Activated T-helper 2 cell treated with anti-CD3 and anti-CD28 coated beads, Interferon-gamma antibody, Interleukin-2, Interleukin-4, amounts not matched to agents 10 μg/mL and 5 μg/mL and 100 μg/mL, durations not matched to agents 14 hours and 24 hours and 36 hours (primary cell): ENCODE measurements at places on chromosomes 1 and 21.
A peak's percentile ranks its signal among the peaks of the same experiment; 100 is the strongest.

- no peaks in the 10 kb centered on the region for H3K4me1 ChIP-seq
- H3K27me3 ChIP-seq, result peaks cover 13% of the 10 kb centered on the region
- DNase-seq, result no peak
- H3K36me3 ChIP-seq, result no peaks in the 10 kb centered on the region
Measured at GRCh38 chr1:113291777-113292602, 98.3 kb upstream of the MAGI3 start.

- no peak overlapping the region for H3K4me3 ChIP-seq
- DNase-seq, result no peak
- no peaks in the 10 kb centered on the region for H3K36me3 ChIP-seq
- no peaks in the 10 kb centered on the region for H3K4me1 ChIP-seq
Measured at GRCh38 chr1:18128298-18128697, 20.7 kb downstream of the IGSF21 start.

GRCh38 chr1:212721388-212722247 is 22.0 kb upstream of the BATF3 start:
- H3K4me1 ChIP-seq, result peaks cover 52% of the 10 kb centered on the region
- H3K36me3 ChIP-seq, result peaks cover 40% of the 10 kb centered on the region
- DNase-seq, result peak; percentile 43
- H3K27me3 ChIP-seq, result no peaks in the 10 kb centered on the region
- H3K4me3 ChIP-seq, result peak overlapping the region; percentile 43

- H3K36me3 ChIP-seq, result no peaks in the 10 kb centered on the region
- peaks cover 10% of the 10 kb centered on the region for H3K27me3 ChIP-seq
- H3K4me1 ChIP-seq, result peaks cover 4% of the 10 kb centered on the region
- no peak overlapping the region for H3K27ac ChIP-seq
Measured at GRCh38 chr1:100622037-100622436, 84.1 kb downstream of the GPR88 start.

GRCh38 chr1:13945856-13946255 is 245.9 kb downstream of the PRDM2 start:
- no peaks in the 10 kb centered on the region for H3K27me3 ChIP-seq
- no peak overlapping the region for H3K4me3 ChIP-seq
- H3K36me3 ChIP-seq, result no peaks in the 10 kb centered on the region
- no peaks in the 10 kb centered on the region for H3K4me1 ChIP-seq

DNA sequence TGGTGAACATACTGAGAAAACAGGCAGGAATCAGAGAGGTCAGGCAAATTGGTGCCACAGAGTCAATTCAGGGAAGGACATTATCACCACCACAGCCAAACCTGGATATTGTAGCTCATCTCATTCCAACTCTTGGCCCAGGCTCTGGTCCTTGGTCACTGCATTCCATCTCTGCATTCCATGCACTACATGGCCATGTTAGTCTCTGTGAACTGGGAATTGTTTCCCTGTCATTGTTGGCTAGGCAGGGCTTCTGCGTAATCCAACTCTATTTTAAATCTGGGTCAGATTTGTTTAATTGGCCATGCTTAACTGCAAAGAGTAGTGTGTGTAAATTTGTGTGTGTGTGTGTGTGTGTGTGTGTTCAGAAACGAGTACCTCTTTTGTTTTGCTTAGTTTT is 837.6 kb upstream of the ADAMTS5 start:
- H3K4me1 ChIP-seq, result peaks cover 4% of the 10 kb centered on the region
- H3K27me3 ChIP-seq, result no peaks in the 10 kb centered on the region
- H3K4me3 ChIP-seq, result no peak overlapping the region
- H3K36me3 ChIP-seq, result no peaks in the 10 kb centered on the region
- no peak for DNase-seq

- no peaks in the 10 kb centered on the region for H3K27me3 ChIP-seq
- no peak overlapping the region for H3K27ac ChIP-seq
- H3K4me3 ChIP-seq, result no peak overlapping the region
- no peaks in the 10 kb centered on the region for H3K36me3 ChIP-seq
- H3K4me1 ChIP-seq, result no peaks in the 10 kb centered on the region
Measured at GRCh38 chr1:80155371-80155770, 1148.8 kb upstream of the ADGRL4 start.

DNA sequence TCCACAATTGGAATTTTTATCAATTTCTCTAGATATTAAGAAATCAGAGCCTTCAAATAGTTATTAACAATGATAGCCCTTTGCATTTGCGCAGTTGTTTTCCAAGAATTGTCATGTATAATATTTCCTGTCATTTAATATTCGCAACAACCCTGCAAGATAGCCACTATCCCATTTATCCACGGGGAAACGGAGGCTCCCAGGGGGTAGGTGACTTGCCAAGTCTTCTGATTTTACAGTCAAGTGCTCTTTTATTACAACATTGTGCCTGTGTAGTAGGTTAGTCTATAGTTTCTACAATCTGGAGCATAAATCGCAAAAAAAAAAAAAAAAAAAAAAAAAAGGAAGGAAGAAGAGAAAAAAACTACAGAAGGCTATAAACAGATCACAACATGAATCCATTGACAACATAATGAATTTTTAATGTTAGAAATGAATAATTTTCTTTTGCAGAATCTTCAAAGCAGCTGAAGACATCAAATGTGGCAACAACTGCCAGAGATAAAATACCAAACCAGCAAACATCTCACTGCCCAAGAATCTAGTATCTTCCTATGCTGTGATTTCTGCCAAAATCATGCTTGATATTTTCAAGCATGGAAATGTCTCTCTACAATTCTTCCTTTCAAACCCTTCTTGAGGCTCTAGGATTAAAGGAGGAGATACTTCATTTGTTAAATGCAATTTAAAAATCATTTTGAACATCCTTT is 125.5 kb downstream of the PTPN14 start:
- H3K4me3 ChIP-seq, result no peak overlapping the region
- DNase-seq, result no peak
- H3K36me3 ChIP-seq, result peaks cover 53% of the 10 kb centered on the region
- H3K4me1 ChIP-seq, result peaks cover 68% of the 10 kb centered on the region
- peak overlapping the region; percentile 65 for H3K27ac ChIP-seq

DNA sequence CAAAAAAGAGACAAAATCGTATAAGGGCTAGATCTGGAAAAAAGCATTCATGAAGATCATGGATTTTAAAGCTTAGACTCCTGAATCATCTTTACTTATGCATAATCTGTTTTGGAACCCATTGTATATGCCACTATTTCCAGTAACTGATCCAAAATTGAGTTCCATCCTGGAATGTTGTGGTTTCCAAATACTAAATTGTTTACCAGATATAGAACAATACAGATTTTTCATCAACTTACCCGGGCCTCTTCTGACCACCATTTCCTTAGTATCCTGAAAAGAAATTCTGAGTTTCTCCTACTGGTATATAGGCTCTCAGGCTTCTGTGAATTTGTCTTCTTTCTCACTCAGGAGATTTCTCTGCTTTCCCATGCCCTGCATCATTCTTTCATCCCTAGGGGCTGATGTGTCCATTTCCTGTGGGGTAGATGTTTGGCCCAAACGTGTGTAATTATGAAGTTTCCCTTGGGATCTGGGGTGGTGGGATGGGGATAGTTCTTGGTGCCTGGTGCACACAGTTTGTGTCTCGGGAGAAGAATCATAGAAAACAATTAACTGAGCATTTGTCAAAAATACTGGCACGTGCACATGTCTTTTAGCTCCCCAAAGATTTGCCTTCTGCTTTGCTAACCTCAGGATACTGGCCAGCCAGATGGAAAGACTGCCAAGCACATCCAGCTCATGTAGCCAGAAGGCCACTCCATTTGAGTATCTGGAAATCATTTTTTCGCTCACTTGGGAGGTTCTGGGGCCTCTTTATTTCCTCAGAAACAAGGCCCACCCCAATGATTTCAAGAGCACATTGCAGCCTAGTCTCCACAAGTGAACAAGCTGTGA is 127.8 kb downstream of the NTMT2 start:
- no peak overlapping the region for H3K27ac ChIP-seq
- DNase-seq, result no peak
- H3K4me3 ChIP-seq, result no peak overlapping the region
- H3K4me1 ChIP-seq, result no peaks in the 10 kb centered on the region
- H3K27me3 ChIP-seq, result no peaks in the 10 kb centered on the region

- H3K4me1 ChIP-seq, result peaks cover 16% of the 10 kb centered on the region
- H3K27ac ChIP-seq, result no peak overlapping the region
- H3K36me3 ChIP-seq, result no peaks in the 10 kb centered on the region
Measured at GRCh38 chr1:235946571-235946981, 79.9 kb upstream of the LYST start.
